ENCODE measurements at places on chromosomes 16 and 17.

- DNase-seq = no peak
Observed at GRCh38 chr16:35398180-35398579, 1938.8 kb downstream of the TP53TG3F start.

GRCh38 chr17:57622683-57623433, 122.2 kb downstream of the CCDC182 start:
- no peak for DNase-seq

DNA sequence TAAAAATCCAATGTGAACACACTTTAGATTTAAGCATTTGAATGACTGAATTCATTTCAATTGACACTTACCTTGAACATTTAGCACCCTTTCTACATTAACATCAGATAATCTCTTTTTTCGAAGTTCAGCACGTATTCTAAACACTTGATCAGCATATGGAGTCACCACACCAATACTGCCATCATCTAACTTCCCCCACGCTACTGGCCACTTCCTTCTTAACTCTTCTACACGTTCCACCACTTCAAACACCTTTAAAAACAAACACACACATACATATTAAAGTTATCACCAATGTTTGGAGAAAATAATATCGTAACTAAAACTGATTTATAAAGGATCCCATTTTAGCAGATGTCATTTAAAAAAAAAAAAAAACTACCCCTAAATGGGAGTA, 93.5 kb downstream of the CACNG1 start:
- DNase-seq = no peak

- no peak for DNase-seq
Observed at GRCh38 chr16:56691885-56692284, 9.6 kb downstream of the MT1X start.

GRCh38 chr16:4550591-4550990, 5.5 kb upstream of the C16orf96 start:
- DNase-seq = no peak

GRCh38 chr16:82506692-82507670, 119.8 kb upstream of the CDH13 start:
- no peak for DNase-seq

DNA sequence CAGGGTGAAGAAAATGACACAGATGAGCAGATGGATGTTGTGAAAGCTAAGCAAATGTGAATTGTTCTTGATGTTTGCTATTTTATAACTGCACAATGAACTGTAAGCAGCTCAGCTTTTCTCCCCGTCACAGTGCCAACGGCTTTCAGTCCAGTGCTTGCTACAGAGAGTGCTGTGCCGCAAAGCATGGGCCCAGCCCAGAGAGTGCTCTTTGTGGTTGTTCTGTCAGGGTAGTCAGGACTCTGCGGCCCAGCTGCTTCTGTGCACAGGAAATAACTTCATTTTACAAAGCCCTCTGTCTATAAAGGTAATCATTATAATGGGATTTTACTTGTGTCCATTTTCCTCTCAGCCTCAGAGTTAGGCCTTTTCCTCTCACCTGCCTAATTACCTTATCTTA, 39.1 kb downstream of the CDRT15 start:
- no peak for DNase-seq

DNA sequence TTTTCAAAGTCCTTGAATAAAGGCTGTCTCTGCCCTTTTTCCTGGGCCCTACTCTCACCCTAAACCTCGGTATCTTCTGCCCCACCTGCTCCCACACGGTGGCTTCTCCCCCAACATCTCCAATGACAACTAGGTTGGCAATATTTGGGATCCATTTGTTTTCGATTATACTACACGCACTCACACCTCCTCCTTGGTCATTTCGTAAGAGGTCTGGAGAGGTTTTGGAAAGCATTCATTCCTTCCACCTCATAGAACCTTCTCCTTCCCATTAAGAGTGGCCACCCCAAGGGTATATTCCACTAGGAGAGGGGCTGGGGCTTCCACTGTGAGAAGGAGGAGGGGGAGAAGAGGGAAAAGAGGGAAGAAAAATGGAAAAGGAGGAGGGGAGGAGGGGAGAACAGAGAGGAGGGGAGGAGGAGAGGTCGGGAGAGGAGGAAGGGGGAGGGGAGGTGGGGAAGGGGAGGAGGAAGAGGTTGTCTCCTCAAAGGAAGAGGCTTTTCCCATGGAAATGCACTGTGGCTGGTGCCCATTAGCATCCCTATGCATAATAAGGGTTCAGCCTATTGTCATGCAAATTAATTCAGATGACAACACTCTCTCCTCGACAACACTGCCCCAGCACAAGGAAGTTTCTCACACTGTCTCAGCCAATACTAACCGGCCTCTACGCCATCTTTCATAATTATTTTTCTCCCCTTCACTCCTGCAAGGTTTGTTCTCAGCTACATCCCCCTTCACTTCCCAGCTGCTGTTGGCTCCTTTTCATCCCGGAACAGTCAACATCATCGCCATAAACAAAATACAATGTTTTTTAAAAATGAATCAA, 30.0 kb downstream of the SOX9 start:
- peak; percentile 63 for DNase-seq

- peak; percentile 8 for DNase-seq
Observed at GRCh38 chr16:30953511-30954124, 3.9 kb upstream of the SETD1A start.

GRCh38 chr16:28869201-28869600, 5.6 kb downstream of the SH2B1 start:
- no peak for DNase-seq

GRCh38 chr17:4539025-4539424, 16.2 kb downstream of the MYBBP1A start:
- DNase-seq = no peak

- no peak for DNase-seq
Observed at GRCh38 chr16:4113358-4114256, 2.6 kb downstream of the ADCY9 start.
